ENCODE measurements at places on chromosomes 5 and 9.

DNA sequence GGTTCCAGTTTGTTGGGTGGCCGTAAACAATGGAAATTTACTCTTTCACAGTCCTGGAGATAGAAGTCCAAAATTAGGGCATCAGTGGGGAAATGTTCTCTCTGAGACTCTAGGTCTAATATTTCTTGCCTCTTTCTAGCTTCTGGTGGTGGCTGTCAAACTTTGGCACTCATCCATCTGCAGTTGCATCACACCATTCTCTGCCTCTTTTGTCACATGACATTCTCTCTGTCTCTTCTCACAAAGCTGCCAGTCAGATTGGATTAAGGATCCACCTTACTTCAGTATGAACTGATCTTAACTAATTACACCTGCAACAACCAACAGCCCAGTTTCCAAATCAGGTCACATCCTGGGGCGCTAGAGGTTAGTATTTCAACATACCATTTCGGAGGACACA, 222.9 kb upstream of the FTMT start:
- DNase-seq, result no peak

GRCh38 chr5:140240987-140241706, 61.8 kb downstream of the PFDN1 start:
- no peak for DNase-seq

- DNase-seq, result no peak
Observed at GRCh38 chr9:18699764-18700163, 225.8 kb downstream of the ADAMTSL1 start.

GRCh38 chr9:125843646-125844045, 96.5 kb downstream of the PBX3 start:
- DNase-seq, result no peak

DNA sequence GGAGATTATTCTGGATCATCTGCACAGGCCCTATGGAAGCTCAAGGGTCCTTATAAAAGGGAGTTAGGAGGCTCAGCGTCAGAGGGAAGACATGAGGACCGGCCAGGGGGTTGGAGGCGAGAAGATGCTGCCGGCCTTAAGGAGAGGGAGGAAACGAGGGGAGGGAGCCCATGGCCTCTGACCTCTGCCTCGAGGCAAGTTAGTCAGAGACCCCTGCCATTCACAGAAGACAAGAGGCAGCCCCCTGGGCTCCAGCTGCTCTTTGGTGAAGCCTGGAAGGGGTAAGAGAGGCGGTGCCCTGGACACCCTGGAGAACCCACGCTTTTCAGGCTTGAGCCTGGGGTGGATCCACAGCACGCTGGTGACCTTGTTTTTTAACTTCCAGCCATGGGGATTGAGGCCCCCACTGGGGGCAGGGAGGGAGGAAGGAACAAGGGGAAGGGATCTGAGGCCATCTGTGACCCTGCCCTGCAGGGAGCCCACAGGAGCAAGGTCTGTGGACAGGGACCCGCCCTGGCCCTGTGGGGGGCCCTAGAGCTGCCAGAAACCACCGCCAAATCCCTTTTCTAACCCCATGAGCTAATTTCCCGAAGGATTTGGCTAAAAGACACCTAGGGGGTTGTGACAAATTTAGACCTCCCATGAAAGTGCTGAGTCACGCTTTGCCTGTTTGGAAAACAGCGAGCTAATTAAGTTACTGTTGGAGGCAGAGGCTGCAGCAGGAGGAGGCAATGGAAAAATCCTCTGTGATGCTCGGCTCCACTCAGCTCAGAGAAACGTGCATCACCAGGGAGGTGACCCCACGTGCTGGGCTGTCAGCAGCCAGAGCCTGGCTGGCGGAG, 49.7 kb downstream of the OLFM1 start:
- no peak for DNase-seq

GRCh38 chr5:103090791-103091190, 29.1 kb downstream of the GIN1 start:
- DNase-seq, result no peak
